ENCODE measurements at places on chromosomes 2 and 18.

GRCh38 chr2:174026122-174026845 lies 61.1 kb upstream of the SP3 start:
- no peak for DNase-seq

GRCh38 chr2:60886991-60887390 lies 5.6 kb downstream of the REL start:
- no peak for DNase-seq

DNA sequence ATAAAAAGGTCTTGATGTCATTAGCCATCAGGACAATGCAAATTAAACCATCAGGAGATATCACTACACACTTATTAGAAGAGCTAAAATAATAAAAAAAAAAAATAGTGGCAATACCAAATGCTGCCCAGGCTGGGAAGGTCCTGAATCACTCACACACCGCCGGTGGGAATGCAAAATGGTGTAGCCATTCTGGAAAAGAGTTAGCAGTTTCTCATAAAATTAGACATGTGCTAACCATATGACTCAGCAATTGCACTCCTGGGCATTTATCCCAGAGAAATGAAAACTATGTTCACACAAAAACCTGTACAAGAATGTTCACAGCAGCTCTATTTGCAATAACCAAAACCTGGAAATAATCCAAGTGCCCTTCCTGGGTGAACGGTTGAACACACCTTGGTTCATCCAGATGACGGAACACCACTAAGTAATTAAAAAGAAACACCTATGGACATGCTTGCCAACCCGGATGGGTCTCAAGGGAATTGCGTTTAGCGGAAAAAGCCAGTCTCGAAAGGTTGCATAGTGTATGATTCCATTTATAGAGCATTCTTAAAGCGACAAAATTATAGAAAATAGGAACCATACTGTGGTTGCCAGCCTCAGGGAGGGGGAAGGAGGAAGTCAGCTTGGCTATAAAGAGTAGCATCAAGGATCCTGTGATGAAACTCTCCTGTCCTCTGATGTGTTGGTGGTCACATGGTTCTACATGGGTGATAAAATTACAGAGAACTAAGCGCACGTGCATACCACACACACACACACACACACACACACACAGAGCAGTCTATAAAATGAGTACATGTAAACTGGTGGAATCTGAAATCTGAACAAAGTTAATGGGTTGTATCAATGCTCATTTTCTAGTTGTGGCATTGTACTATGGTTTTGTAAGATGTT lies 4.6 kb downstream of the MBP start:
- DNase-seq = peak; percentile 64

- DNase-seq = no peak
Measured at GRCh38 chr2:113228991-113229716, 49.6 kb downstream of the PAX8 start.

GRCh38 chr2:80381666-80382065 lies 77.1 kb upstream of the LRRTM1 start:
- no peak for DNase-seq

DNA sequence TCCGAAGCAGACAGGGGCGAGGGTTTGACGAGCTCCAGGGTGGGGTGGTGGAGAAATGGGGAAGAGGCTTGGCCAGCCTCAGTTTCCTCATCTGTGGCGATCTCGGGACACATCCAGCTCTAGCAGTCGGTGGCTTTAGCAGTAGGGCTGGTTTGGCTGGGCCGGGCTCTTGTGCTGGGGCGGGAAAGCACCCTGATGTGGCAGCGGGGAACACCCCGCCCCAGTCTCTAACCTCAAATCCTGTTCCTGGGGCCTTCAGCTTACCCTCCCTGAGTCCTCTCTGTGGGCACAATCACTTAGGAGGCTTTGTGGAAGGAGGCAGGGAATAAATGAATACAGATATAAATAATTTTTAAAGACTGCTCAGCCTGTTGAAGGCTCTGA lies 26.5 kb upstream of the MCFD2 start:
- peak; percentile 86 for DNase-seq

GRCh38 chr2:240391111-240392051 lies 44.1 kb upstream of the GPC1 start:
- no peak for DNase-seq

GRCh38 chr2:102346381-102347130 lies 9.0 kb upstream of the IL18R1 start:
- DNase-seq = no peak

All from activated CD4-positive, alpha-beta T cell treated with anti-CD3 and anti-CD28 coated beads, Interleukin-2, Interleukin-6, amounts not matched to agents 100 ng/mL and 50 ng/mL, durations not matched to agents 16 hours and 8 hours (primary cell).